ENCODE measurements at places on chromosomes 2 and 18. TPM values are rescaled to one million over a fixed set of nuclear protein-coding genes. Genes with fewer than 3 reads are reported as not detected.

B4GALT6 gene
- total RNA-seq = 2.7 TPM

ELOA2 gene
- total RNA-seq = not detected

GRCh38 chr2:157864857-157865430, 11.2 kb downstream of the ACVR1 start:
- no peak overlapping the region for H3K4me3 ChIP-seq
- H3K4me1 ChIP-seq = peaks cover 47% of the 10 kb centered on the region
- H3K36me3 ChIP-seq = peaks cover 12% of the 10 kb centered on the region
- peak overlapping the region; percentile 68 for H3K27ac ChIP-seq
- H3K27me3 ChIP-seq = no peaks in the 10 kb centered on the region
- no peak for DNase-seq

GRCh38 chr18:7749510-7749981, 182.4 kb downstream of the PTPRM start:
- no peaks in the 10 kb centered on the region for H3K36me3 ChIP-seq
- no peaks in the 10 kb centered on the region for H3K27me3 ChIP-seq
- H3K27ac ChIP-seq = no peak overlapping the region
- no peaks in the 10 kb centered on the region for H3K4me1 ChIP-seq
- DNase-seq = no peak

DNA sequence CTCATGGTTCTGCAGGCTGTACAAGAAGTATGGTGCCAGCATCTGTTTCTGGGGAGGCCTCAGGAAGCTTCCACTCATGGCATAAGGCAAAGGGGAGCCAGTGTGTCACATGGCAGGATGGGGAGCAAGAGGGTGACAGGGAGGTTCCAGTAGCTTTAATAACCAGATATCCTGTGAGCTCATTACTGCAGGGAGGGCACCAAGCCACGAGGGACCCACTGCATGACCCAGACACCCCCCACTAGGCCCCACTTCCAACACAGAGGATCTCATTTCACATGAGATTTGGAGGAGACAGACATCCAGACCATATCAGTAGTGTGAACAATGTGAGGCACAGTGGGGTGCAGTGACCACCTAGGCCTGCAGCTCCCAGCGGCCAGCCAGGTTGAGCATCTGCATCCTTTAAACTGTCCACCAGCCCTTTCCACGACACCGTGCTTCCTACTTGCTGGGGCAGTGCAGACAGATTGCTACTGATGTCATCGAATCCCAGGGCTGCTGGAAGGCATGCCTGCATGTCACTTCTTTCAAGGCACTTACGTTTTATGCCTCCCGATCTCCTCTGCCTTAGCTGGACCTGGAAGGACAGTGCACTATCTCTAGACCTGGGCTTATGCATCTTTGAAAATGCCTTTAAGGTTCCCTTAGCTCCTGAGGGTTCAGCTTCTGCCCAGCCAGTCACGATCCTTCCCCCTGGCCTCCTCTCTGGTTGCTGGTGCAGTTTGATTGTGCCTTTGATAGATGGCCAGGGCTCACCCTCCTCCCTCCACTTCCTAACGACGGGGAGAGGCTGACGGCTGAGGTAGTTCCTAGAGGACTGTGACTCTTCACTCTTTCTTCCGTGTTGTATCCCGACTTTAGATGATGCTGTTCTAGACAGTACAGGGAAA, 174.3 kb downstream of the FAM210A start:
- H3K4me1 ChIP-seq = peaks cover 9% of the 10 kb centered on the region
- no peaks in the 10 kb centered on the region for H3K27me3 ChIP-seq
- no peak overlapping the region for H3K4me3 ChIP-seq
- peaks cover 5% of the 10 kb centered on the region for H3K36me3 ChIP-seq

DNA sequence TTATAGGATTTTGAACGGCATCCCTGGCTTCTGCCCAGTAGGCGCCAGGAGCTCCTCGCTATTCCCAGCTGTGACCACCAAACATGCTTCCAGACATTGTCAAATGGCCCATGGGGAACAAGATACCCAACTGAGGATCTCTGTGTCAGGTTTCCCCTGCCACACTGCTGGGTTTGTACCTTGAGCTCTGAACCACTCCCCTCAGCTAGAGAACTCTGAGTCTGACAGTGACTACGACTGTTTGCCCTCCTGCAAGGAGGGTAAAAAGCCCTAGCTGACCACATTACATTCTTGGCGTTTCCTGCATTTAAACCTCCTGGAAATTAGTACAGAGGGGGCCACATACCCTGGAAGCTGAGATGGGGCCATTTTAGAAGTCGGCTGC, 12.4 kb downstream of the LRRFIP1 start:
- peaks cover 6% of the 10 kb centered on the region for H3K4me1 ChIP-seq
- no peak overlapping the region for H3K4me3 ChIP-seq
- no peak for DNase-seq

DNA sequence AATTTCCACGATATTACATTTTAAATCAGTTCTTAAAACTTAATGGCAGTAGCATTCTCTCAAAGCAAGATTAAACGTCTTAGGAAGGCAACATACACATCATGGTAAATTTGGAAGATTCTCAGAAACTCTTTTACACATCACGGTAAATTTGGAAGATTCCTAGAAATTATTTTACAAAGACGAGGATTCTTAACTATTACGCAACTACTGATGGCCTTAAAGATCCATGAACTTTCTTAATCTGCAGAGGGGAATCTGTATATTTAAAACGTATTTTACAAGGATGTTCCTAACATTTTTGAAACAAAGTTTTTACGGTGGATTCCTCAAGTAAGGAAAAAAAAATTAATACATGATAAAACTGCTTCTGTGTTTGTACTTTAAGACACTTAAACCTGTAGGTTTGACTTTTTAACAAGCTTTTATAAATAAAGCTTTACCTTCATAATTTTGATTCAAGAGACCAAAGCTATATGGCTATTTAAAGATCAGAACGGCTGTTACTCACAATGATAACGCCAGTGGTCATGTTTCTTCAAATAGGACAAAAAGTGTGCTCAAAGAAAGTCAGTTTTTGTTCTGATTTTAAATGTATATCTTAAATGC, 1.7 kb downstream of the ATF2 start:
- no peak for DNase-seq
- H3K36me3 ChIP-seq = no peaks in the 10 kb centered on the region
- peaks cover 50% of the 10 kb centered on the region for H3K4me1 ChIP-seq
- peak overlapping the region; percentile 99 for H3K4me3 ChIP-seq
- no peak overlapping the region for H3K27ac ChIP-seq
